ENCODE measurements at places on chromosomes 12 and 14.
A peak's percentile ranks its signal among the peaks of the same experiment; 100 is the strongest.

- peaks cover 6% of the 10 kb centered on the region for H3K4me1 ChIP-seq
- no peak for DNase-seq
- no peak overlapping the region for H3K4me3 ChIP-seq
- H3K36me3 ChIP-seq: no peaks in the 10 kb centered on the region
- H3K27me3 ChIP-seq: no peaks in the 10 kb centered on the region
Measured at GRCh38 chr14:72557671-72558070, 336.2 kb downstream of the DPF3 start.

DNA sequence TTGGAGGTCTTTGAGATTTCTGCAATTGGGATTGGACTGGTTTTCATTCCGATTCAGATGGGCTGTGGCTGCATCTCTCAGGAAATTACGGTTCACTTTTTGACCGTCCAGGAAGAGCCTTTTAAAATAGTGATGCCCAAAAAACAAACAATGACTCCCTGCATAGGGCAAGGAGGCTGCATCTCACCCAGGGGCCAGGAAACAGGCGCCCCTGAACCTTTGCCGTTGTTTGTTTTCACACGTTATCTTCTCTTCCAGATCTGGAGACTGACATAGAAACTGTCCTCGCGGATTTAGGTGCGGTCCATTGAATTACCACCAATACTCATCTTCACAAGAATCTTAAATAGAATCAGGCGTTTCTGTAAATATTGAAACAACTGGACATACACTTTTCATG lies 66.0 kb downstream of the FLRT2 start:
- no peak overlapping the region for H3K4me3 ChIP-seq
- H3K27me3 ChIP-seq: no peaks in the 10 kb centered on the region
- H3K36me3 ChIP-seq: no peaks in the 10 kb centered on the region
- H3K27ac ChIP-seq: no peak overlapping the region

DNA sequence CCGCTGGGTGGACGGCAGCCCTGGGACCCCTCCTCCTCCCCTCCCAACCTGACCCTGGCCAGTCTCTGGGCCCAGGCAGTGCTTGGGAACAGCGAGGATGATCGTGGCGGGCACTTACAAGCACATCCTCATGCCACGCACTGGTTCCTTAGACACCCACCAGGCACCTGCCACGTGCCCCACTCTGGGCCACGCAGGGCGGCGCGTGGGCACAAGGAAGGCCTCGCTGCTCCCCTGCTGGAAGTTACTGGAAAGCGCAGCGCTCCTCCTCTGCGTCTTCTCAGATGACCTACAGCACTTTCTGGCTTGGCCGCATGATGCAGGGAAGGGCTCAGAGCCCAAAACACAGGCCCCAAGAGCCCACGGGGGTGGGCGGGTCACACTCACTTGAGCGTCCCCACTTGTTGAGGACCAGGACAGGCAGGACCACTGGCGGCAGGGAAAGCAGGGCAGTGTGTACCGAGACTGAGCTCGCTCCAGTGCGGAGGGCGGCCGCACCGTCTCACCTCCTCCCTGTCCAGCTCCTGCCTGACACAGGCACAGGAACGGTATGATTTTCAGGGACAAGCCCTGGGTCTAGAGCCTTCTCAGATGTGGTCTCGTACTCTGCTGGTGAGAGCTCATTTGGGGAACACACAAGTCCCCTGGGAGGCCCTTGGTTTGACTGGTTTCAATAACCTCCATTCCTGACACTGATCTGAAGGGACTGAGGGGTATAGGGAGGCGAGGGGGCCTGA lies 128.3 kb upstream of the EVL start:
- H3K36me3 ChIP-seq: no peaks in the 10 kb centered on the region
- H3K4me1 ChIP-seq: no peaks in the 10 kb centered on the region
- H3K27me3 ChIP-seq: no peaks in the 10 kb centered on the region
- no peak for DNase-seq
- H3K27ac ChIP-seq: no peak overlapping the region
- no peak overlapping the region for H3K4me3 ChIP-seq

DNA sequence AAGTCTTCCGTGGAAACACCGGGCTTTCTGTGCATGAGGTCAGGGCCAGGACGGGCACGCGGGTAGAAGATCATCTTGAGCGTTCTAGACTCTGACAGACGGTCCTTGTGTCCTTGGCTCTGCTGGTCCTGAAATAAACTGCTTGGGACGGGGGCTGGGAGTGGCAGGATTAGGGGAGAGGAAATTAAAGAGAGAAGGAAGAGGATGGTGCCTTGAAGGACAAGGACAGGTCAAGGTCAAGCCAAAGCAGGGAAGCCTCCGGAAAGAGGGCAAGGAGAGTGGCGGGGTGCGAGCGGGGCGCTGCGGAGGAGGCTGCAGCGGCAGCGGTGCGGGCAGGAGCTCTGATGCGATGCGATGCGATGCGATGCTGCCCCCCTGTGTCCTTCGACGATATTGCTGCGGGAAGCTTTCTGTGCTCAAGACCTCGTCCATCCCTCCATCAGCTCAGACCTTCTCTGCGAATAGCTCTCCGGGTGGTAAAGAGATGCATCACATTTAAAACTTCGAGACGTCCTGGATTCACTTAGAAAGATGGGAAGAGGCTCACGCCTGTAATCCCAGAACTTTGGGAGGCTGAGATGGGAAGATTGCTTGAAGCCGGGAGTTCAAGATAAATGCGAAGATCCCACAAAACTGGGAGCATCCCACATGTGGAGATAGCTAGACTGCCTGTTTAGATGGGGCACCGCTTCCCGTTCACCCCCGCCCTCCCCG lies 110.1 kb upstream of the TMEM132D start:
- no peak overlapping the region for H3K27ac ChIP-seq
- H3K4me1 ChIP-seq: no peaks in the 10 kb centered on the region
- no peaks in the 10 kb centered on the region for H3K36me3 ChIP-seq
- H3K27me3 ChIP-seq: no peaks in the 10 kb centered on the region
- H3K4me3 ChIP-seq: no peak overlapping the region
- DNase-seq: peak; percentile 1

- DNase-seq: no peak
- H3K27ac ChIP-seq: no peak overlapping the region
- no peak overlapping the region for H3K4me3 ChIP-seq
- no peaks in the 10 kb centered on the region for H3K4me1 ChIP-seq
- no peaks in the 10 kb centered on the region for H3K27me3 ChIP-seq
Measured at GRCh38 chr12:108734200-108734906, 3.0 kb upstream of the CORO1C start.

Data from iPS DF 6.9 (cell line).